GM12878 (cell line): ENCODE measurements at places on chromosomes 16 and 17.

- DNase-seq: no peak
These were observed 20.5 kb downstream of the KRT9 start for GRCh38 chr17:41551365-41551764.

DNA sequence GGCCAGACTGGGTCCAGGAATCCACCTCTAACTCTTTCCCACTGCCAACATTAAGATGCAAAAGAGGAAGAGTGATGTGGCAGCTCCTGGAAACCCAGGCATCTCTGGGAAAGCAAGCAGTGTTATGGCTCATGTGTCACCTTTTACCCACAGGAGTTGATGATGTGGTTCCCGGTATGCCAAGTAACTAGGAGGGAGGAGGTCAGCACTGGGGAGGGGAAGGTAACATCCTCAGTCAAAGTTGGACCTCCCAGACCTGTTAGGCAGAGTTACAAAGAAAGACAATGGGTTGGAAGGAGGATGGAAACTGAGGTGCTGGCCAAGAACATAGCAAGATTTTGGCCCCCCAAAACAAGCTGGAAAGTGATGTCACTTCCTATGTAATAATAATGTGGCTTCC lies 11.4 kb downstream of the KRABD2 start:
- DNase-seq: no peak

GRCh38 chr16:84884596-84885341 lies 65.0 kb downstream of the CRISPLD2 start:
- DNase-seq: no peak

DNA sequence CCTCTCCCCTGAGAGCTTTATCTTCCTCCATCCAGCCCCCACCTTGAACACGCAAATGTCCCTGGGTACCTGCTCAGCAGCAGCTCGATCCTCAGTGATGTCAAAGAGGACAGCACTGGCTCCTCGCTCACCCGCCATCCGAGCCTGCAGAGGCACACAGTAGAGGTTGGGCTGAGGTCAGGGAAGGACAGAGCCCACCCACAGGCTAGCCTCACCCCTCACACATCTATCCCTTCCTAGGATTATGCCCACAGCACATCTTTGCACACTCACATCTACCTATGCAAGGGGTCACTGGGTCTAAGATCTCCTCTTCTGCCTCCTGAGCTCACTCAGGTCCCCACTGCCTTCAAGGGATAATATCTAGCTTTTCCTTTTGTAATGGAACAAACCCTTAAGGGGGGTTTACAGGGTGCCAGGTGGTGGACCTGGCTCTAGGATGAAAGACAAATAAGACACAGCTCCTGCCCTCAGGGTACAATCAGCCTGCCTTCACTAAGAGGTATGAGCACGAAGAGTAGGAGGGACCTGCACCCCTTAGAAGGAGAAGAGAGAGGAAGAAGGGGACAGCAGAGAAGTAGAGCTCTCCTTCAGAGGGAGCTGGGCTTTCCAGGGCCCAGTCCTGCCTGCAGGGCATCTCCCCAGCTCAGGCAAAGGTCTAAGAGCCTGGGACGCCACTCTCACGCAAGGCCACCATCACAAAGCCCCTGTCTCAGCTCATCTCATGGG lies 11.6 kb upstream of the SUPT4H1 start:
- no peak for DNase-seq

GRCh38 chr17:31820691-31821435 lies 38.2 kb downstream of the COPRS start:
- DNase-seq: no peak

- DNase-seq: no peak
These were observed 668 bp downstream of the USP36 start for GRCh38 chr17:78839762-78840529.

- DNase-seq: no peak
These were observed 87.3 kb downstream of the TMEM100 start for GRCh38 chr17:55635253-55635914.

GRCh38 chr16:19735074-19735867 lies 17.2 kb downstream of the IQCK start:
- no peak for DNase-seq

DNA sequence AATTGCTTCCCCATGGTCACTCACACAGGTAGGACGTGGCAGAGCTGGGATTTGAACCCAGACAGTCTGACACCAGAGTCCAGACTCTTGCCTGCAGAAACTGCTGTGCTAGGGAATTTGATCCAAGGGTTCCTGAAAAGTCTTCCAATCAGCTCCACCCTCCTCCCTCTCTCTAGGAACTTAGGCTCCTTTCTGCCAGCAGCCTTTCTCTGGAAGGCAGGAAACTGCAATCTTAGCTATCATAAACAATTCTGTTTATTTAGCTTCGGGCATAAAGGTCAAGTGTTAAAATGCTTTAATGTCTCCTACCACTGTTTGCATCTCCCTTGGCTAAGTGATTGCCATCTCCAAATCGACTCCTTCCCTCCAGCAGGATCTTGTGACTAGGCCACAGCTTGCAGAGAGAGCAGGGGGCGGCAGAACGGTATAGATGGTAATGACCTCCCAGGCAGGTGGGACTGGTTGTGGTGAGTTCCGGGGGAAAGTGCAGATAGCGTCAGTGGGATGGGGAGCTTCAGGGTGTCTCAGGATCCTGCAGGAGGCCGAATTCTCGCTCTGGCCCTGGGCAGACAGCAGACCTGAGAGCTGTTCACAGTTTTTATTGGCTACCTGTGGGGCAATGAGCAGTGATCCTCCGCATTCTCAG lies 882.4 kb upstream of the EEF2KMT start:
- no peak for DNase-seq

DNA sequence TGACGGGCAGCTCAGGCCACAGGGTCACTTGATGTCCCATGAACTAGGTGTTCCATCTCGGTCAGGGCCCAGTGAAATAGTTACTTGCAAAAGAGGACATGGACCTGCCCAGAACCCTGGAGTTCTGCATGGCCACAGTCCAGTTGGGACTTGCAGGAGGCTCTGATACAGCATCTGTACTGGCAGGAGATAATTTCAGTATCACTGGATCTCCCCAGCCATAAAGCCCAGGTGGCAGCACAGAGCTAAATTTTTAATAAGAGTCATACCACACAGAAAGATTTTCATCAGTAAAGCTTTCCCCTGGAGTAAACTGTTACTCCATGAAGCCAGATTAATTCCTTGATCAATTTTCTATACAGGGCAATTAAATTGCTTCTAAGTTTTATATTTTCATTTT lies 18.0 kb upstream of the SLC16A5 start:
- DNase-seq: no peak

DNA sequence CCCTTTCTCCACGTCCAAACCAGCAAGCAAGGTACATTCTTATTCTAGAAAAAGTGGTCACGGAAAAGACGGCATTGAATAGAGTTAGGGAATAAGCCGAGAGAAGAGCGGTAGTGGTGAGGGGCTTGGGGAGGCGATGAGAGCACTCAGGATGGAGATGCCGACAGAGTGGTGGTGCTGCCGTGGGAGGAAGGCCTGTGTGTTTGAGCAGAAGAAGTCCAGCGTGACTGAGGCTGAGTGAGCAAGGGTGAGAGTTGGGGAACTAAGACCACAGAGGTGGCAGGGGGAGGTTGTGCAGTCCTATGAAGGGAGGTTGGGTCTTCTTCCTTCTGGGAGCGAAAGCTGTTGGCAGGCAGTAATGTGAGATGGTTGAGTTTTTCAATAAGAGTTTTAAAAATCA lies 252.3 kb downstream of the ABCC12 start:
- DNase-seq: no peak

- DNase-seq: no peak
These were observed 15.0 kb upstream of the USP32 start for GRCh38 chr17:60406887-60407286.

DNA sequence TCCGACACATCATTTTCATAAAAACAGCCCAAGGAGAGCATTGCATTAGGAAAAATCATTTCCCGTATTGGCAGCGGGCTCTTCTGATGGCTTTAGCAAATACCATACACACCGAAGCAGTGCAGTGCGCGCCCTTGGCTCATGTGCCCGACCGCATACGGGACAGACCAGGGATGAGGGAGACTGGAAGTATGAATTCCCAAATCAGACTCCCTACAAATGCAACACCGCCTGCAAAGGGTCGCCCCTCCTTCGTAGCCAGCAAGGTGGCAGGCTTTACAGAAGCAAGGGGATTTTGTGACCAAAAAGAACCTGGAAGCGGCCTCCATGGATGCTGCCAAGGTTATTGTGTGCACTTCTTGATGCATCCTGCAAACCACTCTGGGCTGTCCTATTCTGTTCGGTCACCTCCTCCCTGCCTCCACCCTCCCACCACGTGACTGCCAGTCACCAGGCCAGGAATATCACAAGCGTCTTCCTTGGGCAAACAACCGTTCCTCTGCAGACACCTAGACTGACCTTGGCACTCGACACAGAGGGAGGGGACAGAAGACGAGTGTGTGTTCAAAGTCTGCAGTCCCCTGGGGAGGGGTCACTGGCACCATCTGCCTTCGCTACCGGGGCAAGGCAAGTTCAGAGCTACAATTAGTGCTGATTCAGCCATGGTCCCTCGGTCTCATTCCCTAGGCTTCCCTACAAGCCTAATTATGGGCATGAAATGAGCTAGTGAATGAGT lies 460.4 kb downstream of the SLC39A11 start:
- DNase-seq: no peak

- DNase-seq: peak; percentile 36
These were observed 48.4 kb downstream of the COTL1 start for GRCh38 chr16:84569382-84569987.

DNA sequence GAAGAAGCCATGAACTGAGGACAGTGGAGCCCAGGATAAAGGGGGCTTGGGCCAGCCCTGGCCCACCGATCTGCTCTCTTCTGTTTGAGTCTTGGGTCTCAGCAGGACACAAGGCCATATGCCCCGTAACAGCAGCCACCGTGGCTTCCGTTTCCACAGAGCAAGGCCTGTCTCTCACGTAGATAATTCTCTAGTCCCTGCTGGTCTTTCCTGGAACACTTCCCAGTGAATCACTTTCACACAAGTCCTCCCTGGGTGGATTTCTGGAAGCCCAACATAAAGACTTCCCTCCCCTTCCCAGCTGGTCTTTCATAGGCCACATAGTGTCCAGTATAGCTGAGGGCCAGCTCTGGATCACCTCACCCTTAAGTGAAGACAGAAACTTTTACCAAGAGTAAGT lies 19.9 kb upstream of the C16orf78 start:
- no peak for DNase-seq

DNA sequence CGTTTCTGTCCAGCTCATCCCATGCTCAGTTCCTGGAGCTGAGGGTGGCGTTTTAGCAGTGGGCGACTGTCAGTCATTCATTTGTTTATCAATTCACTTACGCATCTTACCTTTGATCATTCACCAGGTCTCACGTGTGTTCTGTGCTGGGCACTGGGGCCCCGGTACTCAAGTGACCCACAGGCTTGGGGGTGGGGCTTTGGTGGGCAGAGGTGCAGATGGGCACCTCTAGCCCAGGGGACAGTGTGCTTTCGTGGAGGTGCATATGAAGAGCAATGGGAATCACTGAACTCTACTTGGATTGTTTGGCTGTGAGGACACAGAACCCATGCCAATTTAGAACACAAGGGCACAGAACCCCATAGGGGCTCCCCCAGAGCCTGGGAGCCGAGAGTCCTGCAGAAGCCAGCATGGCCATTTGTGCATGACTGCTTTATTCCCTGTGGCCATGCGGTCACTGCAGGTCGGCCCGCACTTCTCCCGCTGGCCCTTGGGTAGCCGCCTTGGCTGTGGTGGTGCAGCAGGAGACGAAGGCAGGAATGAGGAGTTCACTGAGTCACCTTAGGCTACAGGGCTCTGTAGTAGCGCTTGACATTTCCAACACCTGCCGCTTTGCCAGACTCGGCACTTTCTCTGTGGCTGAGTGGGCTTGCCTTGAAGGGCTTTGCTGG lies 144.6 kb downstream of the SNX29 start:
- no peak for DNase-seq

DNA sequence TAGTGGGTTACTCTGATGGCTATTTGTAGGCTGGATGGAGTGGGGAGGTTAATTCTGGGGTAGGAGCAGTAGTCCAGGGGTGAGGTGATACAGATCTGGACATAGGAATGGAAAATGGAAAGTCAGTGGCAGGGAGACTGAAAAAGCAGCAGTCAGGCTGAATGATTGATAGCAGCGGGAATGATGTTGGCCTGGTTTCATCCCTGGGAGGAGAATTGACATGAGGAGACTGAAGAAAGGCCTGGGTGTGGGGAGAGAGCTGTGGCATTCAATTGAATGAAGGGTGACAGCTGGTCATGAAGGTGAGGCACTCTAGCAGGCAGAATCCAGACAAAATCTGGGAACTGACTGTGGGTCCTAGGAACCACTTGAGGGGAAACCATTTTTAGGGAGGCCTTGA lies 34.7 kb upstream of the CLEC18A start:
- DNase-seq: no peak

DNA sequence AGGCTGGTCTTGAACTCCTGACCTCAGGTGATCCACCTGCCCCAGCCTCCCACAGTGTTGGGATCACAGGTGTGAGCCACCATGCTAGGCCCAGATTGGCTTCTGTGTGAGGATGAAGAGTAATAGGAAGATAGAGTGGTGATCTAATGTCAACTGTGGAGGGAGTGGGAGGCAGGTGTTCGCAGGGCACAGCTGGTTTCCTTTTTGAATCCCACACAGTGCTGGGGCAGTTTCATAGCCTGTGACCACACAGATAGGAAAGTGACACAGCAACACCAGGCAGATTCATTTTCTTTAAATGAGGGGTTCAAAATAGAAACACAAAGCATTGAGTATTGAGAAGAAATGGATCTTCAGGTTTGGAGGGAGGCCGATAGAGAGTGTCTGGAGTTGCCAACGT lies 540.3 kb downstream of the WWOX start:
- DNase-seq: no peak

- no peak for DNase-seq
These were observed 2.9 kb upstream of the IFI35 start for GRCh38 chr17:43003542-43004172.

DNA sequence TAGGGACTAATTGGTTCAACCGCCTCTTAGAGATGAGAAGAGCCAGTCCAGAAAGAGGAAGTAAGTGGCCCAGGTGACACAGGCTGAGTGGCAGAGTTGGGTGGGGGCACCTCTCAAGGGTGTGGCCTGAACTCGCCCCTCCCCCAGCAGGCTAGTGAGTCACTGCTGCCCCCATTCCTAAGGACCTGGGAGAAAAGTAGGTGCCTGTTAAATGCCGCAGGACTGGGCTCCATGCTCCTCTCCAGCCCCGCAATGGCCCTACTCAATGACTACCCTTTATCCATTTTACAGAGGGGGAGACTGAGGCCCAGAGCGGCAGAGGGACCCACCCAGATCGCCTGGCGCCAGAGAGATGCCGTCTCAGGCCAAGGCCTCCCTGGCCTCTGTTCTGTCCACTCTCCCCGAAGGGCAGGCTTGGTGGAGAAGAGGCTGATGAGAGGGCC lies 8.1 kb downstream of the TMEM235 start:
- DNase-seq: no peak
